Vein endothelial cell (primary cell): ENCODE measurements at places on chromosomes 3 and 15. TPM values are rescaled to one million over a fixed set of nuclear protein-coding genes. Genes with fewer than 3 reads are reported as not detected.

The NTRK3 gene
- under 0.01 TPM in 2 replicates for total RNA-seq

The P2RY1 gene
- 0.98 and 2.7 TPM in 2 replicates for total RNA-seq

The PPP1R14D gene
- total RNA-seq, result not detected in 2 replicates

The TGM4 gene
- 0.10 and 0.33 TPM in 2 replicates for total RNA-seq

The TRIP4 gene
- 13.1 and 13.4 TPM in 2 replicates for total RNA-seq

The CADPS gene
- total RNA-seq, result not detected in 2 replicates

The MESP1 gene
- total RNA-seq, result 0.10 and 0.33 TPM in 2 replicates

The TMEM108 gene
- 0.10 and 0.33 TPM in 2 replicates for total RNA-seq

The PDHB gene
- total RNA-seq, result 45.7 and 49.7 TPM in 2 replicates
